ENCODE measurements at places on chromosomes 3 and 15.

- DNase-seq, result no peak
Measured at GRCh38 chr15:52057996-52058395, 39.0 kb downstream of the MAPK6 start.

GRCh38 chr3:42659451-42660130 is 6.1 kb downstream of the ZBTB47 start:
- DNase-seq, result no peak

DNA sequence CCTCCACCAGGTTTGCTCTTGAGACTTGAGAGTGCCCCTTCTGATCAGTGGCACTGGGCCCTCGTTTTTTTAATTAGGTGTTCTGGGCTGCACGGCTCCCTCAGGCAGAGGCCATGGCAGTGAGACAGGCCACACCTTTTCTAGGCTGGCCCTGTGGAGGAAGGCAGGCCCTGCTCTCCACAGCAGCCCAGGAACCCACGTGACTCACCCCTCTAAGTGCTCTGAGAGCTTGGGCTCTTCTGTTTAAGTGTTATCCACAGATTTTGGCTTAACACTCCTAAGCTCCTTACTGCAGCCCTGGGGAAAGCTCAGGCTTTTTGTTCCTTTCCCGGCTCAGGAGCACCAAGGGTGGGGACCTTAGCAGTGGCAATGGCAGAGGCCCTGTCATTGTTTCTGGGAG is 463.2 kb upstream of the GBE1 start:
- no peak for DNase-seq

- DNase-seq, result no peak
Measured at GRCh38 chr3:45064512-45065372, 38.6 kb downstream of the CLEC3B start.

GRCh38 chr15:80183886-80184285 is 31.1 kb downstream of the FAH start:
- no peak for DNase-seq

DNA sequence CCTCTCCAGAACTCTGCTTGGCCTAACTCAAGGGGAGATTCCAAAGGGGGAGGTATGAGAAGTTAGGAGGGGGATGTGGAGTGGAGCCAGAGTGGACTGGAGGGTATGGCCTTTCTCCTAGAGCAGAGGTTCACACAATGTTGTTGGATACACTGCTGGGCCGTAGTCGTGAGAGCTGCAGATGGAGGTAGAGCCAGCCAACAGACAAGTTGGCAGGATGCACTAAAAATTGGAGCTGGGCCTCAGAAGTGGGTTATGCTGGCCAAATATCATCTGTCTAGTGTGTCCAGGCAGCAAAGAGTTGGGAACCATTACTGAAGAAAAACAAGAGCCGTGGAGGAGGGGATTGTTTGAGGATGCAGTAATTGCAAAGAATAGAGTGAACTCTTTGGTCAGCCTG is 27.7 kb upstream of the LRRFIP2 start:
- peak; percentile 12 for DNase-seq

DNA sequence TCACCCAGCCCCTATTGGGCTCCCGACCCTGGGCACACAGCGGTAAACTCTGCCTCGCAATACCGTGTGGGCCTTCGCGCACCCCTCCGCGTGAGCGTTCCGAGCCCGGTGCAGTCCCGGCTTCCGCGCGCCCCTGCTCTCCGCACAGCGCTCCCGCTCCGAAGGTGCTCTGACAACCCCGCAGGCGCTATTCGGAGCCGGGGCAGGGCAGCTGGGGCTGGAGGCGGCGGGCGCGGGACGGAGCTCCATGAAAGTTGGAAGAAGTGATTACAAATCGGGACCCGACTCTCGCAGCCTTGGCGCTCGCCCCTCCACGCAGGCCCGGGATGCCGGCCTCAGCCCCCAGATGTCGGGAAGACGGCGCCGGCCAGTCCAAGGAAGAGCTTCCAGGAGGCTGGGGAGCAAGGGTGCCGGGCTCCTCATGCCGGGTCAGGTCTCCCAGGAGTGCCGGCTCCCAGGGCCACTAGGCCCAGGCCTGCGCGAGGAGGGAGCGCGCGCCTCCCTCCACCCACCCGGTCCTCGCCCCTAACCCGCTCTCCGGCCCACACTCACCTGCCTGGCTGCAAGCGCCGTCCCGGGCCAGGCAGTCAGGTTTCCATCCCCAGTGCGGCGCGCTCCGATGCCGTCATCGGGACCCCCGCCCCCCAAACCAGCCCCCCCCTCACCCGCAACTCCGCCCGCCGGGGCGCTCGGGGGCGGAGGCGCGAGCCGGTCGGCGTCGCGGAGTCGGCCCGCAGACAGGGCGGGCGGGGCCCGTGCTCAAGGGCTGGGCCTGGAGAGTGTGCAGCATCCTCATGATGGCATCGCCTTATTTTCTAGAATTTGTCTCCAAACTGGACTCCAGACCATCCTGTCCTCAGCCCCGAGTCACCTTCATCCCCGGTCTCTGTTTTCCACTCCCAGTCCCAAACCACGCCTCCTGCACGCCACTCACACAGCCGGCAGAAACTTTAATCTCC is at the start of gene KIF7:
TSS of gene KIF7 (minus strand) at position 621 of the 959 bp plus-strand sequence. CDS start 2,537 bp downstream, outside the sequence.
- DNase-seq, result no peak

DNA sequence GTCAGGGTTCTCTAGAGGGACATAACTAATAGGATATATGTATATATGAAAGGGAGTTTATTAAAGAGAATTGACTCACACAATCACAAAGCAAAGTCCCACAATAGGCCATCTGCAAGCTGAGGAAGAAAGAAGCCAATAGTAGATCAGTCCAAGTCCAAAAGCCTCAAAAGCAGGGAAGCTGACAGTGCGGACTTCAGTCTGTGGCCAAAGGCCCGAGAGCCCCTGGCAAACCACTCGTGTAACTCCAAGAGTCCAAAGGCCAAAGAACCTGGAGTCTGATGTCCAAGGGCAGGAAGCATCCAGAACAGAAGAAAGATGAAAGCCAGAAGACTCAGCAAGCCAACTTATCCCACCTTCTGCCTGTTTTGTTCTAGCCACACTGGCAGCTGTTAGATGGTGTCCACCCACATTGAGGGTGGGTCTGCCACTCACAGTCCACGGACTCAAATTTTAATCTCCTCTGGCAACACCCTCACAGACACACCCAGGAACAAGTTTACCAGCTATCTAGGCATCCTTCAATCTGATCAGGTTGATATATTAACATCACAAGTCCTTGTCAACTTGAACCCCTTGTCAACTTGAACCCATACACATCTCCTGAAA is 54.2 kb upstream of the ACAD9 start:
- DNase-seq, result no peak

DNA sequence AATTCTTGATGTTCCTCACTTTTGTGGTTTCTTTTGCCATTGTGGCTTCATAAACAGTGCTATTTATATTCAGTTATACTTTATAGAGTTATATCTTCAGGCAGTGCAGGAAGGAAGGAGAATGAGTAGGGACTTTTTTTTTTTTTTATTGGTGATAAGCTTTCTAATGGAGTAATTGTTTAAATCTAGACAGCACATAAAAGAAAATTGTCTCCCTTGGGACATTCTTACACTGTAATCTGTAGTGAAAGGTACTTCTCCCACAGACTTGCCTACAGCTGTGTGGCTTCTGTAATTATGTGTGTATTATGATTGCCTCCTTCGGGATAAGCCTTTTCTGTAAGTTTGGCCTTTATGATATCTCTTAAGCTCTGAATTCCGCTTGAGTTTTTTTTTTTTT is 41.6 kb downstream of the WDR76 start:
- no peak for DNase-seq

DNA sequence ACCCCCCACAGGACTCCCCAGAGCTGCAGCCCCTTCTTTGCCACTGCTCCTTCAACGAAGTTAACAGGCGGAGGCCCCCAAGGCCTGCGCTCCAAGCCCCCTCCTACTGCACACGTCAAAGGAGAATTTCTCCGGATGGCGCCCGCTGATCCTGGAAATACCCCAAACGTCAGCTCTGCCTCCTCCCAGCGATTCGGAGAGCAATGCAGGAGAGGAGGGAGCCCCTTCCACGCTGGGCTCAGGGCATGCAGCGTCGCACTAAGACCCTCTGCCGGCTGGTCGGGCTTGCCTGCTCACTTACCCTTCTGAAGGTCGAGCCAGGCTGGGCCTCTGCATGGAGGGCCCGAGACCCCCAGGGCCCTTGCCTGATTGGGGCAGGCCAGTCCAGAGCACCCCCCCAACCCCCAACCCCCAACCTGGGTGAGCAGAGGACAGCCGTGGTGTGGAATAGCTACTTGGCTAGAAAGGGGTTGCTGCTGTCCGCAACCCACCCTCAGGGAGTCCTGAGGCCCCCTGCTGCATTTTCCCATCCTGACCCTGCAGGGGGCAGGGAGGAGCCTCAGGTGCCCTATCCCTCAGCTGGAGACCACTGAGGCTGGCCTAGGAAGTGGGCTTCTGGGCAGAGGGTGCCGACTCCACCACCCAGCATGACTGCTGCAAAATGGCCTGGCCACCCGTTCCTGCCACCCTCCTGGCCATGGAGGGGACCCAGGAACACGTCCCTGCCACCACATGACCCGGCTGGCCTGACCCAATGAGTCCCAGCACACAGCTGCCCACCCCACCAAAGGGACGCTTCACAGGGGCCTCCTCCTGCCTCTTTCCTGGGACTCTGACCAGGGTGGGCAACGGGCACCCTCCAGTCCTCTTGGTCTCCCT is 976 bp downstream of the ATP2B2 start:
- no peak for DNase-seq

DNA sequence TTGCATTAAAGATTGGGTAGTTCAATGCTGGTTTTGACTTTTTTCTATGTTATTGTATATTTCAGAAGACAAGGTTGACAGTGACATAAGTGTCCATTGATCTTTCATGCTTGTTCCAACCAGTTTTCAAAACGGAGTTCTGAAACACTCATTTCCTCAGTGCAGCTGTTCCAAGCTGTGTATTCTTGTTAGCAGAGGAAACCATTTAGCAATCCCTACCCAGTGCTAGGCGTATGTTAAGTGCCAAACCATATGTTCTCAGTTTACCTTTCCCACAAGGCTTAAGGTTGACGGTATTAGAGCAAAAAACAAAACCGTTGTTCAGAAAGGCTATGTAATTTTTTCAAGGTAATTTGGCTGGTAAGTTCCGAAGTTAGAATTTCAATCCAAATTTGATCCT is 9.1 kb downstream of the ATOSA start:
- no peak for DNase-seq

DNA sequence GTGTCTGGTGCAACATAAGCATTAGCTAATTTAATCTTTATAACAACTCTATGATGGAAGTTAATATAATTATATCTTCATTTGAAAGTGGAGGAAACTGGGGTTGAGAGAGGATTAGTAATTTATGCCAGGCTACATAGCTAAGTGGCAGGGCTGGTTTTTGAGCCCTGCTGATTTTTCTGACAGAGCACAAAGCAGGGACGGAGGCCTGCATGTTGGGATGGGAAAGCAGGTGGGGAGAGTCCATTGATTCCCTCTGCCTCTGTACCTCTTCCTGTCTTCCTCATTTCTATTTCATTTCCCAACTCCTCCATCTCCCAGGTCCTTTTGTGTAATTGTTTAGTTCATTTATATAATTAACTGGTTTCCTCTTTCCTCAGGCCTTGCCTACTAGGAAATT is 251.6 kb upstream of the ZPLD1 start:
- DNase-seq, result no peak

GRCh38 chr3:38566215-38566528 is 70.0 kb downstream of the EXOG start:
- no peak for DNase-seq

DNA sequence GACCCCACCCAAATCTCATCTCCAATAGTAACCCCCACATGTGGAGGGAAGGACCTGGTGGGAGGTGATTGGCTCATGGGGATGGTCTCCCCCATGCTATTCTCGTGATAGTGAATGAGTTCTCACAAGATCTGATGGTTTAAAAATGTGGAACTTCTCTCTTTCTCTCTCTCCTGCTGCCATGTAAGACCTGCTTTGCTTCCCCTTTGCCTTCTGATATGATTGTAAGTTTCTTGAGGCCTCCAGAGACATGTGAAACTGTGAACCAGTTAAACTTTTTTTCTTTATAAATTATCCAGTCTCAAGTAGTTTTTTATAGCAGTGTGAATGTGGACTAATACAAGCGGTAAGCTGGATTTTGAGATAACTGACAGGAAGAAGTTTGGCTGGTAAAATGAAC is 60.3 kb upstream of the MBNL1 start:
- DNase-seq, result no peak

- no peak for DNase-seq
Measured at GRCh38 chr3:127405791-127406190, 117.9 kb upstream of the PRR20G start.

DNA sequence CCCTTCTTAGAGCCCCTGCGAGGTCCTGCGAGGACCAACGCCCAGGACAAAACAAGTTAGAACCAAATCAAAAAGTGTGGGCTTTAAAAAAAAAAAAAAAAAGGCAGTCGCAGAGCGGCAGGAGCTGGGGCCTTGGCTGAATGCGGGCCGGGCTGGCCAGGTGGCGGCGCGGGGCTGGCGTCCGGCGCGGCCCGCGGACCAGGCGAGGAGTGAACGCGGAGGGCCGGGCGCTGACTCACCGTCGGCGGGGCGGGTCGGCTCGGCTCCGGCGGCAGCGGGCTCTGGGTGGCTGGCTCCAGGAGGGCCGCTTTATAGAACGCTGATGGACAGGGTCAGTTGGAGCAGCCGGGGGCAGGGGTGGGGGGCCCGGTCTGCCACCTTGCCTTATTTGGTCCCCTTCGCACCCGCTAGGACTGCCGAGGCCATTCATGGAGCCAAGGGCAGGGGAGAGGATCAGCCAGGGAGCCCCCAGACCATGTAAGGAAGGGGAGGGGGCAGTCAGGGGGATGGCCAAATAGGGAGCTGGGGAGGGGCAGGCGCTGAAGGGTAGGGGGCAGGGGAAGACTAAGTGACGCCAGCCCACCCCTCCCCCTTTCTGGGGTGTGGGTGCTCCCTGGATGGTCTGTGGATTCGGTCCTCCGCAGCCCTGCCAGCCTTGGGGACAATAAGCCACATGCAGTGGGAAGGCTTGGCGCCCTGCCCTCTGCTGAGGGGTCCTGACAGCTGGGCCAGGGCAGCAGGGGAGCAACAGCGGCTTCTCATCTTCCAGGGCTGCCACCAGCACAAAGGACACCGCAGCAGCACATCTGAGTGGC is at the start of gene ACTC1:
TSS of gene ACTC1 (minus strand) at position 283 of the 815 bp plus-strand sequence. CDS start 741 bp downstream, outside the sequence.
- no peak for DNase-seq

- no peak for DNase-seq
Measured at GRCh38 chr3:107680698-107681097, 157.9 kb downstream of the BBX start.

- peak; percentile 82 for DNase-seq
Measured at GRCh38 chr15:78004919-78005634, 72.4 kb downstream of the TBC1D2B start.

DNA sequence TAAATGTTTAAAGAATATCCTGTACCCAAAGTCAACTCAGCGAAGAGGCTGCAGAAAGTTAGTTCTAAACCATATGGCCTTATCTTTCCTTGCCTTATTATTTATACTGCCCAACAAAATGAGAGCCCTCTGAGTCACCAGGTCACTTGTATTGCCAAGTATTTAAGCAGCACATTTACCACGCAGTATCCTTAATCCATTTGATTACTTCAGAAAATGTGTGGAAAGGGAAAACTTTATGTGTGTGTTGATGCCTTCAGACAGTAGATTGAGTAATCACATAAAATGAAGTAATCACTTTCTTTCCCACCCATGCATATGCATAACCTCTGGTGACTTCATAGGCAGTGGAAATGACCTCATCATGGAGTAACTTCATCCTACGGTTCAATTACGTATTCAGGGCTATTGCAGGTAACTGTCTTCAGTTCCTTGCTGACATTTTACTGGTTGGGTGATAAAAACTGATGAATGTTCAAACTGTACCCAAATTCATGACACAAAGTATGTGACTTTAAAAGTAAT is 7.5 kb upstream of the CADPS start:
- DNase-seq, result no peak

Data from mucosa of gallbladder (tissue), 1 donor.